ENCODE measurements at places on chromosomes 5 and 9.
A peak's percentile ranks its signal among the peaks of the same experiment; 100 is the strongest.

- DNase-seq: no peak
These were observed 95.6 kb downstream of the RFK start for GRCh38 chr9:76298521-76299144.

DNA sequence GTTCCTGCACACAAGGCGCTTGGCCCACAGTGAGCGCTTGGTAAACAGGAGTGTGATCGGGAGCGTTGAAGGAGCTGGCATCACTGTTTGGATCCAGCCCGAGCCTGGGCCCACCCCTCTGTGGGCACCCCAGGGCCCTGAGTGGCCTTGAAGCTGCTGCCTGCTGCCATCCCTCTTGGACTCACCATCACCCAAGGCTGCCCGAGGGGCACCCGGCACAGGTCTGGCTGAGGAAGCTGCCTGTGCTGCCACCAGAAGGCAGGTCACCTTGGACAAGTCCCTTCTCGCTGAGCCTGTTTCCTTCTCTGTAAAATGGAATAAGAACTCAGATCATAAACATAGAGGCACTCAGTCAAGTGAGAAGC lies 53.6 kb downstream of the LRSAM1 start:
- DNase-seq: no peak

DNA sequence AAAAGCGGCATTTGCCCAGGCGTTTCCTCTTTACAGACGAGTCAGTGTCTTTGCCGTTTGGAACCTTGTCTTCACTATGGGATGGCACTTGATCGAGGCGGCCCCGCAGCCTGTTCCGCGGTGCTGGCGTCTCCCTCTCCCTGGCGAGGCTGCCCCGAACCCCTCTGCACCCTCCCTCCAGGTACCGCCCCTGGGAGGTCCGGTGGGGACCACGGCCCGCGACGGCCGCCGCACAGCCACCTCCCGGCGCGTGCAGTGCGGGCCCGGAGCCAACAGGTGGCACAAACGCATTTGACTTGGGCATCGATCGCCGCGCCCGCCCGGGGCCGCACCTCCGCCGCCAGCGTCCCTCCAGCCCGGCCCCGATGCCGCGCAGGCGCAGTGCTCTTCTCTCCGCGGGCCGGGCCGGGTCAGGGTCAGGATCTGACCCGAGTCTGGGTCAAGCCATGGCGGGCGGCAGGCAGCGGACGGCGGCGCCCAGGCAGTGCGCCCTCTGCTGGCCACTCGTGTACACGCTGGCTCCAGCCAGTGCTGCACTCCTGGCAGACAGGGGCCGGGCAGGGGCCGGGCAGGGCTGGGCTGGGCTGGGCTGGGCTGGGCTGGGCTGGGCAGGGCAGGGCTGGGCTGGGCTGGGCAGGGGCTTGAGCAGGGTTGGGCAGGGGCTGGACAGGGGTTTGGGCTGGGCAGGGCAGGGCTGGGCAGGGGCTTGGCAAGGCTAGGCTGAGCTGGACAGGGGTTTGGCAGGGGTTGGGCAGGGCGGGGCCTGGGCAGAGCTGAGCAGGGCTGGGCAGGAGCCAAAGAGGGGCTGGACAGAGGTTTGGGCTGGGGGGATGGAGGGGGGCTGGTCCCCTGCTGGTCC lies 155.8 kb upstream of the IRX4 start:
- peak; percentile 36 for DNase-seq

DNA sequence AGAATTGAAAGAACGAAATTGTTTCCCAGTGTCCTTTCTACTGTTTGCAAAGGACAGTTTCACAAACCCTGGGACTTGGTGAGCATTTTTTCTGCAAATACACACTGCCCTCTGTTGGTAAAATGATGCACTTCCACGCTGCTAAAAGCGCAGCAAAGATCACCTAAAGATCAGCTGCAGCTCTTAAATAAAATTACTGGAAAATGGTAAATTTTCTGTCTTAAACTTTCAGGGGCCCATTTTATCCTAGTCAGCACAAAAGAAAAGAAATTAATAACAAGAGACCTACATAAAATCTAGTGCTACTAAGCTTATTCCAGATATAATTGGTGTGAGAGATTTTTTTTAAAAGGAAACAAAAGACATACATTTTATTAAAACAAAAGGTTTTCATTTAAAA lies 566.0 kb downstream of the CAAP1 start:
- DNase-seq: no peak

DNA sequence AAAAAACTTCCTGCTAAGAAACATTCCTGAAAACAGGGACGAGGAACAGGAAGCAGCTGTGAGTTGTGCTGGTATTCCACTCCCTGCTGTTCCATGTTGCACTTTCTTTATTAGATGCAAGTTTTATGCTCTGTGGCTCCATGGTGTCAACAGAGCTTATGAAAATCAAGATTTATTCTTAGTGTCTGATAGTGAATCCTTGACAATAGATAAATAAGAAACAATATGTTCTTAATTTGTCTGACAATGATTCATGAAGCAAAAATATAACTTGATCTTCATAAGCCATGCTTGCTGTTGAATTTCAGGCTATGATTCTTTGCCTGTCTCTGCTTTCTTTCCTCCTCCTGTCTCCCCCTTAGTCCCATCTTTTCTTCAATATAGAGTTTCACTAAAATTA lies 119.6 kb downstream of the DROSHA start:
- DNase-seq: no peak

GRCh38 chr9:116654059-116654355 lies 33.1 kb upstream of the TRIM32 start:
- no peak for DNase-seq

GRCh38 chr5:99449786-99450185 lies 521.0 kb upstream of the CHD1 start:
- DNase-seq: no peak

DNA sequence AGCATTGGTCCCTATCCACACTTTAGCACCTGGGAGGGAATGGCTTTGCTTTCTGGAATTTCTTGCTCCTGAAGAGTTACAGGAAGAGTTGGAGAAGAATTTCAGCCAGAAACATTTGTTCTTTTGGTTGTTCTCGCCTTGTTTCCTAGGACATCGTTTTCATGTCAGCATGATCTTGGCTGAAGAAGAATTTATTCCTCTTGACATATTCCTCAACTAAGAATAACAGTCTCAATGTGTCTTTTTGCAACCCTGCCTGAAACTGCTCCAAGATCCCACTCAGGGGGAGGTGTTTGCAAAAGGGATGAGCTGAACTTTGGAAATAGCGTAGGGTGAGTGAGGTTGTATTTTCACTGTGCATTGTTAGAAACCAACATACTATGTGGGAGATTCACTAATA lies 26.1 kb downstream of the MAMDC2 start:
- no peak for DNase-seq

DNA sequence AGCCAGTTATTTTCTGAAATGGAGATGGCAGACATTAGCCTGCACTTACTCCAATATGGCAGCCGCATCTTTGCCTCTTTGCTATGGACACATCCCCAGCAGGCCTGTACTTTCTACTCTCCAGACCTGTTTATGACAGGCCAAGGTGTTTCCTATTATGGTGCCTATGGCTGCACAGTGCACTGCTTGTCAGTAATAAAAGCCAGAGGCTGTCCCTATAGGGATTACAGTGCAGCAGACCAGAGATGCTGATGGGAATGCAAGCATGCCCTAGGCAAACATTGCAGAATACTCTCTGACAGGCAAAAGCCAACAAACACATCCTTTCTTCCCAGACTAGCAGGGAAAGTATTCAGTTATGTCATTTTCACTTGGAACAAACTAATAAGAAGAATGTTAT lies 442.9 kb downstream of the RAB3C start:
- no peak for DNase-seq

GRCh38 chr5:59246145-59246869 lies 647.2 kb downstream of the PDE4D start:
- no peak for DNase-seq

DNA sequence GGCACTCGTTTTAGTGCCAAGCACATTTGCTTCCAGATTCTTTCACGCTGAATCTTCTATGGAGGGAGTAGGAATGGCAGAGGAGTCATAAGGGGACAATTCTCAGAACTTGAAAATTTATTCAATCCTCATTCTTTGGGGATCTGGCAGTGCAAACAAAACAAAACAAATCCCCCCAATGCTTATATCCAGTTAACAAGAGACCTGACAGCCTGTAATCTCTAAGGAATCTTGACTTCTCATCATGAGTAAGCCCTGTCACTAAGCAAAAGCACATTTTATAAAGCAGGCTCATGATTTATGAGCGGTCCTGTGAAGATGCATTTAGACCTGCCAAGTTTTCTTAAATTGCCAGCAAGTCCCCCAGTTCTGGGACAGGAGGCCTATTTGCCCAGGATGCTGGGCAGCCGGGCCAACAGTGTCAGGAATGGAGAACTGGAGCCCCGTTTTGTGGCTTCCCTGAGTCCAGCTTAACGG lies 513.9 kb downstream of the CTNND2 start:
- no peak for DNase-seq

DNA sequence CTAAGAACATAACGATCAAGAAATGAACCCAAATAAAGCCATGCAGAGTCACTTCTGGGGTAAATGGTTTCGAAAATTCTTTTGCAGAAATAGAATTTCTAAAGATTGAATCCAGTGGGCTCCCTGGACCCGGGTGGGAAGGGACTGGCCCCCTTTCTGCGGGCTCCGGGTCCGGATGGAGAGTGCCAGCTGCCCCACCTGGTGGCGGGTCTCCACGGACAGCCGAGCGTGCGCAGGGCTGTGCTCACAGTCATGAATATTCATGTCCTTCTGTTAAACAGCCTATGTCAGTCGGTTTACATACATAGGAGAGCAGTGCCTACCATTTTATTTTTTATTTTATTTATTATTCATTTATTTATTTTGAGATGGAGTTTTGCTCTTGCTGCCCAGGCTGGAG lies 4.7 kb upstream of the PPP1R26 start:
- peak; percentile 7 for DNase-seq

- no peak for DNase-seq
These were observed 515.6 kb upstream of the ST8SIA4 start for GRCh38 chr5:101418713-101419118.

DNA sequence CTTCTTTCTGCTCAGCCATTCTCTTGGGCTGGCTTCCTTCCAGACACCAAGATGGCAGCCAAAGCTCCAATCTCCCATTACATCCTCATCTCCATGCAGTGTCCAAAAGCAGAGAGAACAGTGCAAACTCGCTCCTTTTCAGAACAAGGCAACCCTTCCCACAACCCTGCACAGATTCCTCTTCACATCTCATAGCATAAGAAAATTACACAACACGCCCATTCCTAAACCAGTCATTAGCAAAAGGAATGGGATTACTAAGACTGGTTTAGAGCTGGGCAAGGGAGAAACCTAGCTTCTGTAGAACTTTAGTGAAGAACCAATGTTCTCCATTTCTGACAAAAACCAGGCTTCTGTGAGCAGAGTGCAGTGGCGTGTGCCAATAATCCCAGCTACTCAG lies 51.5 kb upstream of the CTNNA1 start:
- DNase-seq: no peak

Data from activated CD4-positive, alpha-beta T cell treated with anti-CD3 and anti-CD28 coated beads, Interleukin-2, amount 50 U/mL, for 24 hours (primary cell).